GM10248 (cell line): ENCODE measurements at places on chromosomes 6 and 20.

GRCh38 chr6:112122756-112123155, 35.4 kb downstream of the FAM229B start:
- no peak for DNase-seq

GRCh38 chr6:157808405-157808950, 14.6 kb upstream of the SNX9 start:
- no peak for DNase-seq

DNA sequence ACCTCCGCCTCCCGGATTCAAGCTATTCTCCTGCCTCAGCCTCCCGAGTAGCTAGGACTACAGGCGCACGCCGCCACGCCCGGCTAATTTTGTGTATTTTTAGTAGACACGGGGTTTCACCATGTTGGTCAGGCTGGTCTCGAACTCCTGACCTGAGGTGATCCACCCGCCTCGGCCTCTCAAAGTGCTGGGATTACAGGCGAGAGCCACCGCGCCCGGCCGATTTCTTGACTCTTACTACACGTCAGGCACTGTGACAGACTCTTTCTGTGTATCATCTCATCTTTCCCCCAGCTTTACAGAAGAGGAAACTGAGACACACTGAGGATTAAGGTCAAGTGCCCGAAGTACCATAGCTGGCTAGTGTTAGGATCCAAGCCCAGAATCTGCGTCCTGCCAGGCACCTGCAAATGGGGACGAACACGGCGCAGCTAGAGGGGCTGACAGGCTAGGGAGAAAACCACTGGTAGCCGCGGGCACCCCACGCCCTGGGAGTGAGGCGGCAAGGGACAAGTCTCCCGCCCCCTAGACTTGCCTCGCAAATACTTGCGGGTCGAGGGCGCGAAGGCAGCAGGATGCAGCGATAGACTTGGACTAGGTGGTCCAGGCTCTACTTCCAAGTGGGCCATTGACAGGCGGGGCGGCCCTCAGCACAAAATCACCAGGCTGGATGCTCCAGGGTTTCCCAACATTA, 1.1 kb upstream of the TAF8 start:
- no peak for DNase-seq

DNA sequence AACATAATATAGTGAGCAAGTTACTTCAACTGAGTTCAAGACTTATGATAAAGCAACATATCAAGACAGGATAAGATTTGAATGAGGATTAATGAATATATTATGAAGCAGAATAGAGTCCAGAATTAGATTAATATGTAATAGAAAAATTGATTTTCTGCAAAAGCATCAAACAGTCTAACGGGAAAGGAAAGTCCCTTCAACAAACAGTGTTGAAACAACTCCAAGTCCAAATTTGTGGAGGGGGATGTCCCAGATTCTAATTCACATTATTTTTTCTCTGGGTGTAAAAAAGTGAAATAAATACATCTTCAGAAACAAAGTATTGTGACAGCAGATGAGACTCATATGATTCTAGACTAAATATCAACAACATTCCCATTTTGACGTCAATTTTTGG, 289.7 kb downstream of the C6orf118 start:
- no peak for DNase-seq

DNA sequence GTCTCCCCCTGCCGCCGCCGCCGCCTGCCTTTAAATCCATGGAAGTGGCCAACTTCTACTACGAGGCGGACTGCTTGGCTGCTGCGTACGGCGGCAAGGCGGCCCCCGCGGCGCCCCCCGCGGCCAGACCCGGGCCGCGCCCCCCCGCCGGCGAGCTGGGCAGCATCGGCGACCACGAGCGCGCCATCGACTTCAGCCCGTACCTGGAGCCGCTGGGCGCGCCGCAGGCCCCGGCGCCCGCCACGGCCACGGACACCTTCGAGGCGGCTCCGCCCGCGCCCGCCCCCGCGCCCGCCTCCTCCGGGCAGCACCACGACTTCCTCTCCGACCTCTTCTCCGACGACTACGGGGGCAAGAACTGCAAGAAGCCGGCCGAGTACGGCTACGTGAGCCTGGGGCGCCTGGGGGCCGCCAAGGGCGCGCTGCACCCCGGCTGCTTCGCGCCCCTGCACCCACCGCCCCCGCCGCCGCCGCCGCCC, 474 bp downstream of the CEBPB start:
- DNase-seq, result no peak

- DNase-seq, result no peak
Observed at GRCh38 chr20:46402331-46402811, 4.0 kb downstream of the ELMO2 start.

DNA sequence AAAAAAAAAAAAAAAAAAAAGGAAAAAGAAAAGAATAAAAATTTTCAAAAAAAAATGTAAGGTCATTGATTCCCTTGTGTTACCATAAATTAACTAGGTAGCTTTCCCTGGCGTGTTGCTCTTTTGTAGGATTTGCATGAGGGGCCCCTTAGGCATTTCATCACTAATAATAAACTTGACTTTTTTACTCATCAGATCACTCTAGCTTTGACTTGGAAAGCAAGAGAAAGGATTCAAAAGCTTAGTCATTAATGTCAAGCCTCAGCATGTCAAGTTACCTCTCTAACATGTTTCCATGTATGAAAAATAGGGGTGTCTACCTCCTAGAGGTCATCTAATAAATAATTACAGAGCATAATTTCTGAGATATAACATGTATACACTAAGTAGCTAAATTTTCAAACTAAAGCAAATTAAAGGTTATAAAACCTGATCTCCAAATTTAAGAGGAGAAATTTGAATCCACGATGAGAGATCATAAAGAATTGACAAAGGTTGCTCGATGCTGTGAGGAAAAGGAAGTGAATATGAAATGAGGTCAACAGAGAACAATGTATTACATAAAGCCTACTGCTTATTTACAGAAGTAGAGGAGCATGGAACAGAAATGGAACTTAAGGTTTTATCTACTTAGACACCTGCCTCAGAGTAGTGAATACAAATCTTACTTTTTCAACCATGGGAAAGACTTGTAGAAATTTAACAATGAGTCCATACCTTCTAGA, 86.8 kb downstream of the ARHGAP18 start:
- DNase-seq, result no peak
